Left lung (tissue), 14 donors: ENCODE measurements at places on chromosomes 11 and 22. TPM values are rescaled to one million over a fixed set of nuclear protein-coding genes. Genes with fewer than 3 reads are reported as not detected.

The ELP4 gene
- polyA plus RNA-seq: 19.9 TPM

The AMOTL1 gene
- polyA plus RNA-seq: 55.3 TPM

The MAJIN gene
- polyA plus RNA-seq: 0.14 TPM

The SLC1A2 gene
- polyA plus RNA-seq: 22.7 TPM
